ENCODE measurements at places on chromosomes 12 and 14.

GRCh38 chr12:16166563-16167470 is 110.7 kb downstream of the SLC15A5 start:
- no peak for DNase-seq

- DNase-seq = no peak
Measured at GRCh38 chr12:122785503-122785902, 11.1 kb downstream of the CCDC62 start.

DNA sequence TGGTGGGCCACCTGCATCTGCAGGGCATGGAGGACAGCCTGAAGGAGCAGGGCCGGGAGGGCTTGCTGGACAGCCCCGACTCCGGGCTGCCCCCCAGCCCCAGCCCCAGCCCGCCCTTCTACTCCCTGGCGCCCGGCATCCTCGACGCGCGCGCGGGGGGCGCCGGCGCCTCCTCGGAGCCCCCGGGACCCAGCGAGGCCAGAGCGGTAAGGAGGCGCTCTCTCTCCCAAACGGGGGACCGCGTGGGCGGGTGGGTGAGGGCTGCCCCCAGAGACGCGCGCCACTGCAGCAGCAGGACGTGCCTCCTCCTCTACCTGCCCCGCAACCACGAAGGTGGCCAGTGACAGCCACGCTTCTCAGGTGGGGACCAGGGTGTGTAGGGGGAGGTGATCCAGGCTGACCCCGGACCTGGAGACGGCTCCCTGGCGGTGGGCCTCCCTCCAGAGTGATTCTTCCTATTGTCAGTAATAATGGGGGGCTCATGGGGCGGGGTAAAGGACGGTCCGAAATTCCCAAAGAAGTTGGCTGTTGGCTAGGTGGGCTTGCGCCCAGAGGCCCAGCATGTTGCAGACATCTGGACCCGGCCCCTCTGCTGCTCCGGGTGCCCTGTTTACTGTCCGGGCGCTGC is 652 bp downstream of the RFLNA start:
- peak; percentile 55 for DNase-seq

GRCh38 chr14:75375983-75376382 is 51.8 kb upstream of the JDP2 start:
- no peak for DNase-seq

DNA sequence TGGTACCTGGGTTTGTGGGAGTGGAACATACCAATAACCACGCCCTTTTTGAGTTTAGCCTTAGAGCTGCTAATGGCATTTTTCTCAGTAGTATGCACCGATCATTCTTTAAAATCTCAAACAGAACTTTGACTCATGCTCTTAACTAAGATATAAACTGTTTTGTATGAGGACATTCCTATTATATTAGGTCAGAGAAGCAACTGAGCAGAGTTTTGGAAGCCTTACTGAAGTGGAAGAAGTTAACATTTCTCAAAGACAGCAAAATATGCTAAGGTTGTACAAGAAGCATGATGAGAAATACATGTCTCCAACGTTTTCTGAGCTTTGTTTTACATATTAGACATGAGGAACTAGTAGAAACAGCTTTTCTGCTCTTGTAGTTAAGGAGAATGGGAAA is 819.2 kb downstream of the FSCB start:
- no peak for DNase-seq

- no peak for DNase-seq
Measured at GRCh38 chr14:60904381-60904780, 76.5 kb downstream of the TRMT5 start.

- DNase-seq = no peak
Measured at GRCh38 chr12:71655495-71655894, 8.2 kb downstream of the ZFC3H1 start.

DNA sequence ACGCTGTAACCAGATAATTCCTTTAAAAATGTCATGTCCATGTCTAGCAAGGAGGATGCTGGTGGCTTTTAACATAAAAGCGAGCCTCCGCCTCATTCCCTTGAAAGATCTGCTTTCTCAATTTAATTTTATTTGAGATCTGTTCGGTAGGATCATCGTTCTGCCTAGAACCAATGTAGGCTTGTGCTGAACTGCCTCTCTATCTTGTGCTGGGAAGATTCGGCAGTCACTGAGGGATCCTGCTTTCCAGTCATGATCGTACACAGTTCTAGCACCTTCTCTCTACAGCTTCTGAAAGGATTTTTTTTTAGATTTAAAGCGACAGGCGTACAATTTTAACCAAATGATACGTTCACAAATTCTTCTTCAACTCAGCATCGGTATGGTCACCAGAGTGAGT is 54.3 kb downstream of the PEBP1 start:
- no peak for DNase-seq

GRCh38 chr12:47939009-47939601 is 24.3 kb upstream of the TMEM106C start:
- DNase-seq = no peak

DNA sequence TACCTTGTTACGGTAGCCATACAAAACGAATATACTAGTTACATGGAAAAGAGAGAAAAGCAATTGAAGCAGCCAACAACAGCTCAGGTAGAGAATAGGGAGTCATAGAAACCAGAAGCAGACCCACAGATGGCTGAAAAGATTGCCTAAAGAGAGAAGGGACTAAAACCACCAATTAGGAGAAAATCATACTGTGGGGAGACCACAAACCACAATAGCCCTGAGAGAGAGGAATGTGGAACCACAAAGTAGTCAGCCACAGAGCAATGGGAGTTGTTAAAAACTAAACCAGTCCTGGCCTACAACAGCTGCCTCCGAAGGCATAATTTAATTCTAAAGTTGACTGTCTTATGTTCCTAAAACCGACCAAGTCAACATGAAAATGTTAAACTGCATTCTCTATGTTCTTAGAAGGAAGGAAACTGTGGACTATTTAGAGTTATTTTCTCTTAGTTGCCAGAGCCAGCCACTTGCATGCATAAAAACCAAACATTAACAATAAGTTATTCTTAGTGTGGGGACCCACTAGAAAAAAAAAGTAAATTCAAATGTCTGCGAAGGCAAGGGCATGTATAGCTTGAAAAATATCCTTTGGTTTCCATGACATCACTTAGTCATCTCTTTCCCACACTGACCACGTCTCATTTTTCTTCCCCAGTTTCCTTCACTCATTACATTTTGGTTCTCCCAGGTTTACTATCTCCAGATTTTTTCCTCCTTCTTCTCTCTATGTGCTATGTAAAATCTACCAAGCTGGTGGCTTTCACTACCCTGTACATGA is 398.1 kb downstream of the NOVA1 start:
- no peak for DNase-seq

- DNase-seq = no peak
Measured at GRCh38 chr12:13125996-13126395, 22.5 kb upstream of the GSG1 start.

DNA sequence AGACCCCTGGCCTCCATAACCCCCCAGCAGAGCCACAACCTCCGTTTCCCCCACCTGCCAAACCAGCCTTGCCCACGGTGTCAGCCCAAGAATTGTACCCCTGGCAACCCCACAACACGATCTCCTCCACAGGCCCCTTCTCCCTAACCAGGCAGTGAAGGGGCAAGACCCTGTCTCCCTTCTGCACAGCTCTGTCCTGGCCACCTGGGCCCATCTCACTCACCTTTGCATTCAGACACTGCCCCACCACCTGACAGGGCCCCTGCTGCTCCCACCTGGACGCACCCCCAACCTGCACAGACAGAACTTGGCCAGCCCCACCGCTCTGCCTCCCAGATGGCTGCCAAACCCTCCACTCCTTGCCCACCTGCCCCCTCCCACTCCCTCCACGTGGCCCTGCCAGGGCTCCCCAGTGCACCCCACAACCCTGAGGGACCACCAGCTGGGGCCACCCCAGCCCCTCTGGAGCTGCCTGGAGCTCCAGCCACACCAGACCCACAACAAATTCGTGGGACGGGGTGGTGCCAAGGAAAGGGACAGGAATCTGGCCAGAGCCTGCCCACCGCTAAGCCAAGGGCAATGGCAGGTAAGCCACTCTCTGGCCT is 11.8 kb downstream of the AHNAK2 start:
- DNase-seq = no peak

DNA sequence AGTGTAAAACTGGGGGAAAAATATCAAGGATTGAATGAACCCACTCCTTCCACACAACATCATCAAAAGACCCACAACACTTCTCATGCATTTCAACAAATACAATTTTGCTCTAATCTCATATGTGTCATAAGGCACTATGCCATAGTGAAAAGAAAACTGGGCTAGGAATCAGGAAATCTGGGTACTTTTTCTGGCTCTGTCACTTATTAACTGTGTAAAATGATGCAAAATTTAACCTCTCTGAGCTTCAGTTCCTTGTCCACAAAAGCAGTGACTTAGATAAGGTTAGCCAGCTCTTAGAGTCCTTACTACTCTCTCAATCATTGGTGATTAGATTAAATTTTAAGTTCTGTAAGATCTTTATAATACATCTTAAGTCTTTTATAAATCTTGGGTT is 250.5 kb upstream of the SOX5 start:
- no peak for DNase-seq

GRCh38 chr14:36451310-36452065 is 68.5 kb downstream of the NKX2-1 start:
- DNase-seq = no peak

DNA sequence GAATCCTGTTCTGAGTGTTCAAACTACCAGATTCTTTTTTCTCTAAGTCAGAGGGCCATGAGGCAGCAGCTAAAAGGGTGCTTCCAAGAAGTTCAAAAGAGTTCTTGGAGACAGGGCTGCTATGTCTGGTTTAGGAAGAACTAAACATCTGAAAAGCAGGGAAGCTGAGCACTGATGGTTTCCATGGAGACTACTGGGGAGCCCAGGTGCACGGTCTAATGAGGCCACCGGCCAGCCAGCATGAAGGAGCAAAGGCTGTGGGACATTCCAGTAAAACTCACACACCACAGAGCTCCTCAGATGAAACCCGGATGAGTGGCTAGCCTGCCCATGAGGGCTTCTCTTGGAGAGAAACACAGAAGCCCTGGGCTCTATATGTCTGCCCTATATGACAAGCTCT is 97.3 kb downstream of the KCNK10 start:
- peak; percentile 14 for DNase-seq

DNA sequence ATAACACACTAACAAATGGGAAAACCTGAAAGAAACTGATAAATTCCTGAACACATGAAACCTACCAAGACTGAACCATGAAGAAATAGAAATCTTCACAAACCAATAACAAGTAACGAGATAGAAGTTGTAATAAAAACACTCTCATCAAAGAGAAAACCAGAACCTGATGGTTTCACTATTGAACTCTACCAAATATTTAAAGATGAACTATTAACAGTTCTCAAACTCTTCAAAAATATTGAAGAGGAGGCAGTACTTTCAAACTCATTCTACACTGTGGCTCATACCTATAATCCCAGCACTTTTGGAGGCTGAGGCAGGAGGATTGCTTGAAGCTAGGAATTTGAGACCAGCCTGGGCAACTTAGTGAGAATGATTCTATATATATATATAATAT is 48.4 kb upstream of the TMTC2 start:
- DNase-seq = no peak

DNA sequence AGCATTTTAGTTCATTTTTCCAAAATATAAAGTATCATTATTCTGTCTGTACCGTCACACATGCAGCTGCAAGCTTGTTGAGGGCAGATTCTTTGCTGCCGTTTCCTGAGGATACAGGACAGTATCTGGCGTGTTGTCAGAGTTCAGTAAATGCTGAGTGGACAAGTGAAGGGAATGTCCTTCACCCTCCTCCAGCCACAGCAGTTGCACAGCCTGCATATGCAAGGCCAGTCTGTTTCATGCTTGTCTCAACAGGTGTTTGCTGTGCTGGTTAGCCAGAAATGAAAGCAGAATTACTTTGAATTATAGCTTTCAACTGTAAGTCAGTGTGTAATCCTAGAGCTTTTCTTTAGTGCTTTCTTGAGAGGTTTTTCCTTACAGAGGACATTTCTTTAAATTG is 36.5 kb downstream of the TDP1 start:
- DNase-seq = no peak

DNA sequence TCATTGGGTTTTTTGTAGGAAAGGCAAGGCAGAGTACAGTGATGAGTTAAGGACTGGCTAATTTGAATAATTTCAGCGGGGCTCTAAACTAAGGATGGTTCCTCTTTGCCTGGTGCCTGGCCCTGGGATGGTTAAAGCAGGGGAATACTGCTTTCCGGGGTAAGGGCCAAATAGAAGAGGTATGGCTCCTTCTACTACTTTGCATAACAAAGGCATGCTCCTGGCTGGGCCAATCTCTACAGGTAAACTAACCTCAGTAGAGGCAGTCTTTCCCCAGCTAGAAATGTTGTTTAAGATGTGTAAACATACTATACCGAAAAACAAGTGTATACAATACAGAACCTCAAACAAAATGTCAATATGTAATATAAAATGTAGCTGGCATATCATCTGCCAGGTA is 1239.0 kb downstream of the SLC16A7 start:
- DNase-seq = peak; percentile 46

DNA sequence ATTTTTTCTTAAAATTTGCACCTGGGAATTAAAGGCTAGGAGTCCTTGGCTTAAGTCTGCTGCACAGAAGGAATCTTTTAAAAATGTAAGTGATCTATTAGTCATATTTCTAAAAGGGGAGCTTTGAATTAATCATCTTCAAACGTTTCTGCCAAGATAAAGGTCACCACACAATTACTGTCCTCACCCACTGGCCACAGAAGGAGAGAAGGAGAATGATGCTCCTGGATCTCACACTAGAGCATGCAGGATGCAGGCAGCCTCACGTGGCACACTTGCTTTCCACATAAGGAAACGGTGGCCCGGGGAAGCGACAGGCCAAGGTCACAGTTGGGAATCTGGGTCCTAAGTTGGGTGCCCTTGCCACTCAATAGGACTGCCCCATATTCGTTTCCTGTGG is 16.9 kb downstream of the PLEKHG7 start:
- DNase-seq = no peak

GRCh38 chr12:110176745-110177144 is 52.6 kb downstream of the IFT81 start:
- DNase-seq = no peak

- no peak for DNase-seq
Measured at GRCh38 chr14:55328317-55328716, 57.1 kb downstream of the FBXO34 start.

All from iPS-NIHi11 (cell line).